ENCODE measurements at places on chromosomes 7 and 10.

GRCh38 chr7:37999673-38000072, 79.2 kb downstream of the EPDR1 start:
- DNase-seq, result no peak

DNA sequence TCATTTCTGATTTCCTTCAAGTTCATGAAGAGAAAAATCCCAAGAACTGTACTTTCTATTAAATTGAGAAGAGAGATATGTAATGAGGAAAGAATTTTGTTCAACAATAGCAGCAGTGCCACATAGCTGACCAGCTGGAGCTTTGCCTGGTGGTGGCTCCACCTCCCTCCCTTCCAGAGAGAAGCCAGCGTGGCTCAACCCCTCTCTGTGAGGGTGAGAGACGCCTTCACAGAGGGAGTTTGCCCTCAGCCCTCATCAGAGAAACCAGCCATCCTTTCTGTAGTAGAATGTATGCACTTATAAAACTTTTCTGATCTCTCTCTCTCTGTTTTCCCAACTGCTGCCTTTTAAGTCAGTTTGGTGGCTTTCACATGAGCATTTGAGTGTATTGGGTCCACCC, 20.5 kb upstream of the COL1A2 start:
- DNase-seq, result no peak

DNA sequence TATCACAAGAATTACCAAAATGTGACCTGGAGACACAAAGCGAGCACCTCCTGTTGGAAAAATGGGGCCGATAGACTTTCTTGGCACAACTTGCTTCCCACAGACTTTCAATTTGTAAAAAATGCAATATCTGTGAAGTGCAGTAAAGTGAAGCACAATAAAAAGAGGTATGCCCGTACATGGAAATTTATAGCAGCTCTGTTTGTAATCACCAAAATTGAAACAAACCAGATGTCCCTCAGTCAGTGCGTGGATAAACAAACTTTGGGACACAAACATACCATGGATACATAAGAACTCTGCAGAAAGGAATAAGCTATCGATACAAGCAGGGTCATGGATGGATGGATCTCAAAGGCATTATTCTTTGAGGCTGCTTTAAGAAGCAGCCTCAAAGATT, 33.6 kb downstream of the ARID5B start:
- no peak for DNase-seq

DNA sequence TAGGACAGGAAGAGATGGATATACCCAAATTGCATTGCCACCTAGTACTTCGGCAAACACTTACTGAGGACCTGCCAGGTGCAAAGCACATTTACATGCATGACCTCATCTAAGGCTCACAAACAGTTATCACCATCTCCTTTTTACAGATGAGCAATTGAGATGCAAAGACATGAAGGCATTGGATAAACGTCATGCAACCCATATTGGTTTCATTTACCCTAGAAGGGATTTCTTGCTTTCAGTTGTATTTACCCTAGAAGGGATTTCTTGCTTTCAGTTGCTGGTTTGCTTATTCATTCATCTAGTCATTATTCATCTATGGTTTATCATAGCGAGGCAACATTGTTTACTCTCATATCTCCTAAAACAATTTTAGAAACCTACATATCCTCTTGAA, 52.2 kb downstream of the STEAP1B start:
- no peak for DNase-seq

- no peak for DNase-seq
Observed at GRCh38 chr10:72243822-72244437, 27.9 kb upstream of the ASCC1 start.
